ENCODE measurements at places on chromosomes 4 and X.

DNA sequence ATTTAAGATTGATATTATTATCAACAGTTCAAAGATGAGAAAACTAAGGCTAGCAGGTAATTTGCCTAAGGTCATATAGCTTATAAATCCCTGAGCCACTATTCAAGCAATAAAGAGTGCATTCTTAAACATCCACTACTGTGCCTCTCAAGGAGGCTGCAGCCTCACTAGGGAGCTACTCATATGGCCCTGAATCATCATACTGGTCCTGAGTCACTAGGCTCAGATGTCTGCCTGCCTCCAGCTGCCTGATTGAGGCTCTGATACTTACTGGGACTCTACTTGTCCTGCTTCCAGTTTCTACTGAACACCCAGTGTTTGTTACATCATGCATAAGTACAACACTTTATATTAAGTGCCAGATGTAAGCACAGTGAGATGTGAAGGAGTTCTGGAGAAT, 110.7 kb downstream of the AASDH start:
- no peak for DNase-seq

- DNase-seq = no peak
Measured at GRCh38 chrX:48064261-48064660, 7.2 kb downstream of the ZNF630 start.

- peak; percentile 13 for DNase-seq
Measured at GRCh38 chrX:10168226-10168625, 11.5 kb downstream of the CLCN4 start.

- peak; percentile 68 for DNase-seq
Measured at GRCh38 chr4:180380733-180381132, 1862.5 kb upstream of the TENM3 start.

DNA sequence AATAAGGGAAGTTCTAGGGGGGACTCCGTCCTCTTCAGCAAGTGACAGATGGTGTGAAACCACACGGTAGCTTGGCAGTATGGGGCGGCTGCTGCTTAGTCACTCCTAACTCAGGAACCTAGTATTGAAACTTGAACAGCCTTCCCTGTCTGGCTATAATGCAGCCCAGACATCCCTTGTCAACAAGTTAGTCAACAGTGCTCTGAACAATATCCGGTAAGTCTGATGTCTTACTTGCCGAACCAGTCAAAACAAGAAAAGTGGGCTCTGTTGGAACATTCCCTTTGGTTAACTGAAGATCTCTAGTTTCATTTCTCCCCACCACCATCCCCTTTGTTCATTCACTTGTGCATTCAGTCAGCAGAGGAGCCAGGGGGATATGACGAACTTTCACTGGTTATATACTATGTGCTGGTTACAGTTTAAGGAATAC, 18.7 kb upstream of the CXCL13 start:
- DNase-seq = no peak

DNA sequence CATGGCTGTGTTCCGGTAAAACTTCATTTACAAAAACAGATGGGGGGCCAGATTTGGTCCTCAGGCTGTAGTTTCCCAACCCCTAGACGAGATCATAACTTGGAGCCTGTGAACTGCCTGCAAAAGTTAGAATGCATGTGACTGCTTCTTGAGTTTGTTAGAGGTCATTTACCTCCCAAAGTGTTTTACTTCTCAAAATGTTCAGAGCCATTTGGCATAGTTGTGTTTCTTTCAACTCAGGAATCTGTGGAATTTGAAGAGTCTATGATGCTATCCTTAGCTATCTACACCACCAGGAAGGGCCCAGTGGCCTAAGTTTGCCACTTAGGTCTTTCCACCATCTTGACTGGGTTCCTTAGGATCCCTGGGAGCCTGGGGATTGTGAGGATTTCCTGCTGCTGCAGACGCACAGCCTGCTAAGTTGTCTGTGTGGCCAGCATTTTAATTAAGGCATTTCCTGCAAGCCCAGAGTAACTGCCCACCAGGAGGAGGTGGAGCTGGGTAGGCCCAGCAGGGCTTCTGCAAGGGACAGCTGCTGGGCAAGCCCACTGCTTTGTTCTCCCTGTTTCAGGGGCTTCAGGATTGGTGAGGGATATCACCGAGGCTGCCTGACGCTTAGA, 53.1 kb downstream of the CCNI start:
- peak; percentile 48 for DNase-seq

GRCh38 chrX:108091878-108092291, 307 bp downstream of the ATG4A start:
- peak; percentile 34 for DNase-seq

- no peak for DNase-seq
Measured at GRCh38 chr4:182367153-182367552, 124.0 kb downstream of the TENM3 start.

GRCh38 chr4:55218041-55218440, 92.6 kb upstream of the KDR start:
- DNase-seq = no peak

DNA sequence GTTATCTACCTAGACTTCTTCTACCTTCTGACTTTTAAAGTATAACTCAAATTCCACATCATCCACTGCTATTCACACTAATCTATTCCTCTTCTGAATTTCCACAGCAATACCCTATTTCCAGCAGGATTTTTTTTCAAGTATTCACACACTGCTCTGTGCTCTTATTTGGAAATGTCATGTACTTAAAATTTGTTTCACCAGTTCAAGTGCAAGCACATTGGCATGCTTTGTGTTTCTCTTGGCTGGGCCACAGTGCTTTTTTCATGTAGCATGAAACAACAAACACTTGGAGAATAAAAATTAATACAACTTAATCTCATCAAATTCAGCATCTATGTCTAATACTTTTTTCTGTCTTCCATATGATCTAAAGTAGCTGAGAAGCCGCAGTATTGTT, 161.8 kb upstream of the PCDH18 start:
- no peak for DNase-seq

DNA sequence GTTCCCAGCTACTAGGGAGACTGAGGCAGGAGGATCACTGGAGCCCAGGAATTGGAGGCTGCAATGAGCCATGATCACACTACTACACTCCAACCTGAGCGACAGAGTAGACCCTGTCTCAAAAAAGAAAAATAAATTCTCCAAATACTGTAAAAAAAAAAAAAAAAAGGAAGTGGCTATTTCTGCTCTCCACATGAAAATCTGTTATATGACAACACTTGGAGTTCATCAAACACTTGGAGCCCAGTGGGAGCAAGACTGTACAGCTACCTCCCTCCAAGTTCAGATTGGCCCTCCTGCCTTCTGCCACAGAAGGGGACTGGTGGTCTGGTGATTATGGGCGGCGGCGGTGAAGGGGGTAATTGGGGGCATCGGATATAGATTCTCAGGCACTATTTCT, 9.0 kb upstream of the CLDN34 start:
- no peak for DNase-seq

- peak; percentile 49 for DNase-seq
Measured at GRCh38 chrX:2974961-2975360, 31.4 kb upstream of the ARSH start.

- no peak for DNase-seq
Measured at GRCh38 chr4:34939073-34939472, 1305.2 kb downstream of the ARAP2 start.

DNA sequence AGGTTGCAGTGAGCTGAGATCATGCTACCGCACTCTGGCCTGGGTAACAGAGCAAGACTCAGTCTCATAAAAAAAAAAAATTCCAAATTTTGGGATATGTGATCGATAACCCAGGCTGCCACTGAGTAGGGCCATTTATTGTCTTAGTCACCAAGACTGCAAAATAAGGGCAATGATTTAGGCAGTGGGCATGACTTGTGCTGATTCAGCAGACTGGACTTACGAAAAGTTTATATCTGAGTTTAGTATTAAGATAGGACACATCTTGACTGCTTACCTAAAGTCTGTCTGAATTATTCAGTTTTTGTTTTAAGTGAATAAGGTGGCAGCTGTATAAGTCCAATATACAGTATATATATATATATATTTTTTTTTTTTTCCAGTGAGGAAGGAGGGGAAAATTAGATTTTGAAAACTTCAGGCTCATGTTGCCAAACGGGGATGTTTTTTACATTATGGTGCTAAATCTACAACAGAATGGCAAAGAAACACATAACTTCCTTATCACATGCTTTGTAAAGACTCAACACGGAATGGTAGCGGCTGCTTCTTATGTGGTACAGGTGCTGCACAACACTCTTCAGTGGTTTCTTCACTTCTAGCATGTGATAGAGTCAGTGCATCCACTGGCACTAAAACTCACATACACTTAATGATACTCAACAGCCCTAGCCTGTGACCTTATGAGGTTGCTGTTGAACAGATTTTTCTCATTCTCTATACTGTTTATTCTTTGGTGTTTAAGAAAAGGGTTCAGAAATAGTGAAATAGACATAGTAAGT, 6.5 kb downstream of the TEX13D start:
- no peak for DNase-seq

GRCh38 chr4:31947101-31947500, 1226.9 kb downstream of the PCDH7 start:
- no peak for DNase-seq

GRCh38 chrX:145818186-145819113, 821 bp downstream of the SLITRK2 start:
- DNase-seq = no peak

DNA sequence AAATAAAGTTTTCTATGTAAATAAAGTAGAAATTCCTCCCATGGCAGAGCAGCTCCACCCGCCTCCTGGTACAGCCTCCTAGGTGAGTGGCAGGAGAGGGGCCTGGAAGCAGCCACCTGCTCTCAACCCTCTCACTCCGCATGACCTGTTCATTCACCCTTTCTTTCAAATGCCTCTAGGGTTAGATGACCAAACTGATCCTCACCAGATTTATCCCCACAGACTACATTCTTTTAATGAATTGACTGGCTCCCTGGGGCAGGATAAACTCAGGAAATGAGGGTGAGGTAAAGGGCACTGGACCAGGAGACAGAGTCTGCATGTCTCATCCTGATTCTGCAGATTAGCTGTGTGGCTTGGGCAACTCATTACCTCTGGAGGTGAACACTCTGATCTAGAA, 32.6 kb upstream of the NKX6-1 start:
- peak; percentile 90 for DNase-seq

DNA sequence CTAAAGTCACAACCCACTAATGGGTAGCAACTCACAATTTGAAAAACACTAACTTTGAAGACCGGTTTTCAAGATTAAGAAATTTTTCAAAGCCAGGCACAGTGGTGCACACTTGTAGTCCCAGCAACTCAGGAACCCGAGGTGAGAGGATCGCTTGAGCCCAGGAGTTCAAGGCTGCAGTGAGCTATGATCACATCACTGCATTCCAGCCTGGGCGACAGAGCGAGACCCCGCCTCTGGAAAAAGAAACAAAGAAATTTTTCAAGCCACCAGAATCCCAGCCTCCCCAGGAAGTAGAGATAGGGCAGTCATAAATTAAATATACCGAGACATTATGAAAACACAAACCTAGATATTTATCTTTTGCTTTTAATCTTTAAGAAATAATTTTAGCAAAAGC, 13.0 kb downstream of the SMARCA1 start:
- no peak for DNase-seq

- DNase-seq = no peak
Measured at GRCh38 chr4:164701665-164702064, 52.3 kb upstream of the SMIM31 start.

DNA sequence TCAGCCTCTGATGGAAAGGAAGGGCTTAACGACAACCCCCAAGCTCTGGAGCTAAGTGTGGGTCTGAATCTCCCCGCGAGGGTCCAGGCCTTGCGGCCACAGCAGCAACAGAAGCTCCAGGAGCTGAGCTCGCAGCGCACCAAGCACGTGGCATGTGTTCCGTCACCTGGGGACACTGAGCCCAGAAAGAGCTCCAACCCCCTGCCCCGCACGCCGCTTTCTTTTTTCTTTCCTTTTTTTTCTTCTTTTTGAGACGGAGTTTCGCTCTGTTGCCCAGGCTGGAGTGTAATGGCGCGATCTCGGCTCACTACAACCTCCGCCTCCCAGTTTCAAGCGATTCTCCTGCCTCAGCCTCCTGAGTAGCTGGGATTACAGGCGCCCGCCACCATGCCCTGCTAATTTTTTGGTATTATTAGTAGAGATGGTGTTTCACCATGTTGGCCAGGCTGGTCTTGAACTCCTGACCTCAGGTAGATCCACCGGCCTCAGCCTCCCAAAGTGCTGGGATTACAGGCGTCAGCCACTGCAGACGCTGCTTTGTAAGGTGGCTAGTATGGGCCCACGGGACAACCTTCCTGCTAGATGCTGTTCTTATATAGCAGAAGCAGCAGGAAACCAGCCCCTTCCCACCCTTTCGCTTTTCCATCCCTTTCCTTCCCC, 685 bp upstream of the TNIP2 start:
- DNase-seq = no peak

DNA sequence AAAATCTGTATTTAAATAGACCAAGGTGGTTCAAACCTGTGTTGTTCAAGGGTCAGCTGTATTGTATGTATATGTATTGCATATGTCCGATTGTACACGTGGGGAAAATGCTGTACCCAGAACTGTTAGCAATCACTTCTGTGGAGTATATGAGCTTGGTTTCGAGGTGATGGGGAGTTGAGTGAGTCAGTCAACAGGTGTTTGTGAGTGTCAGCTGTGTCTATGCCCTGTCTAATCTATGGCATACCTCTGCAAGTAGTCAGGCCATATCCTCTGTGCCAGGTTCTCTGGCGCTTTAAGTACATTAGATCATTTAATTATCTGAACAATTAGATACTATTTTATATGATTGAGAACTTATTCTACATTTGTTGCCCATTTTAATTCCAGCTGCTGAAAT, 7.4 kb downstream of the ZRSR2 start:
- no peak for DNase-seq

GRCh38 chr4:48033825-48034413, 17.3 kb downstream of the NIPAL1 start:
- DNase-seq = peak; percentile 50

GRCh38 chr4:166121897-166122296, 248.9 kb downstream of the TLL1 start:
- peak; percentile 53 for DNase-seq

- DNase-seq = peak; percentile 63
Measured at GRCh38 chrX:41334363-41335197, 618 bp downstream of the DDX3X start.

- peak; percentile 89 for DNase-seq
Measured at GRCh38 chr4:141643557-141643956, 7.2 kb downstream of the IL15 start.

GRCh38 chr4:40986375-40986774, 228.0 kb downstream of the APBB2 start:
- no peak for DNase-seq

DNA sequence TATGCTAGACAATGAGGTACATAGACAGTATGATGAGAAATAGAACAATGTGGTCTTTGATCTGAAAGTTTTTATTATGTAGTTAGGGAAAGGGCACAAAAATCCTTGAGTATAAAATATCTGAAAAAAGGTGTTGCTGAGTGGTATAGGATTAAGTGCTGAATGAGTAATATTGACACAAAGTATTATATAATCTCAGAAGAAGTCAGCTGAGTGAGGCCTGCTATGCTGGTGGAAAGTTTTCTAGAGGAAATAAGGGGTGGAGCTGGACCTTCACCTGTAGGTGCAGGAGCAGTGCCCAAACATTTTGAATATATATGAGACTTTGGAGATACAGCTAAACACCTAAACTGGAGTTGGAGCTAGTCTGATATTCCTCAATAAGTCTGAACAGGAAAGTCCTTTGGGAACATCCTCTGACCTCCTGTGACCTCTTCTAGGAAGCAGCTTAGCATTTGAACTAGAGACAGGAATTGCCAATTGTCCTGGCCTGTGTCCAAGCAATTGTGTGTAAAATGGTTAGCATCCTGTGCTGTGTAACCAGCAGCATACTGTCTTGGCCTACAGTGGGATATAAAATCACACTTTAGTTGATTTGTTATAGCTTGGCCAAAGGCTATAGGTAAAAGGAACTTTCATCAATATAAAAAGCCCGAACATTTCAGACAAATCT, 285.3 kb downstream of the ANKRD50 start:
- no peak for DNase-seq

GRCh38 chr4:54226404-54227255, 2.5 kb upstream of the PDGFRA start:
- DNase-seq = peak; percentile 19
